ENCODE measurements at places on chromosomes 2 and 18.

GRCh38 chr2:58521803-58522554 is 280.9 kb upstream of the FANCL start:
- DNase-seq: no peak

- DNase-seq: no peak
Measured at GRCh38 chr2:128379021-128380015, 60.6 kb upstream of the HS6ST1 start.

DNA sequence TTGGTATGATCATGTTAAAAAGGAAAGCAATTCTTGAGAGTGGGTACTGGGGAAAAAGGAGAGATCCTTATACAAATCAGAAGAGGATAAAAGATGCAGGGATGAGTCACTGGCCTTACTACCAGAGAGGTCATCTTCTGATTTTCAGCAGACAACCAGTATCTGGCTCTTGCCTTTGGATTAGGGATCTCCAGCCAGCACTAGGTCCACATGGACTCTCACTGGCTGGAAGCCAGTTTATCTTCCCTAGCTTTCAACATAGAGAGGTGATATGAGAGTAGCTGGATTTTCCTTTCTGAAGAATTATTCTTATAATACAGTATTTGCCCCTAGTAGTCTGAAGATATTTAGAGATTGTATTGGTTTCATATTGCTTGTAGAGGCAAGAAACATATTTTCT is 30.2 kb downstream of the CERKL start:
- DNase-seq: no peak

DNA sequence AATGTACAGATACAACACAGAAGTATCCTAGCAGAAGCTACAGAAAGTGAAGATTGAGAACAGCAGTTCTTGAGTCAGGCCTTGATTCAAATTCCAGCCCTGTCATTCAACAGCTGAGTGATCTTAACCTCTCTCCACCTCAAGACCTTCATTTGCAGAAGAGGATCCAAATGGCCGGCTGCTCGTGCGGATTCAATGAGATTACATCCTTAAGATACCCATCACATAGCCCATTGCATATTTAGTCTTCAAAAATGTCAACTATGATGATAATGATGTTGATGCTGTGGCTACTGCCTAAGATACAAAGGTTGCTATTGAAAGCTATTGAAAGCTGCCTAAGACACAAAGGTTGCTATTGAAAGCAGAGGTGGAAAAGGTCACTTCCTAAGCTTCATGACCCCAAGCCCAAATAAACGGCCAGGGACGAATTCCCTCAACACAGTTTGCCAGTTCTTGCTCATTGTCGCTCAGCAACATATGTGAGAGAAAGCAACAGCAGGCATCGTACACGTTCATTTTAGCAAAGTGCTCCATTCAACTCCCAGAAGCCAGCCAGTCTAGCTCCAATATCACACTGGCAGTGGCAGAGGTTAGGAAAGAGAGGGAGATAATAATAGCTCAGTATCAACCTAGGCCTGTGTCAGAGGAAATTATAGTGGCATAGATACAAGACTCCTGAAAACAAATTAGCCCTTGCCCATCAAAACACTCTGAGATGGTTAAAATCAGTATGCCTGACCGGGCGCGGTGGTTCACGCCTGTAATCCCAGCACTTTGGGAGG is 36.1 kb downstream of the MRPL35 start:
- DNase-seq: no peak

- DNase-seq: no peak
Measured at GRCh38 chr2:7813541-7814292, 868.1 kb upstream of the ID2 start.

DNA sequence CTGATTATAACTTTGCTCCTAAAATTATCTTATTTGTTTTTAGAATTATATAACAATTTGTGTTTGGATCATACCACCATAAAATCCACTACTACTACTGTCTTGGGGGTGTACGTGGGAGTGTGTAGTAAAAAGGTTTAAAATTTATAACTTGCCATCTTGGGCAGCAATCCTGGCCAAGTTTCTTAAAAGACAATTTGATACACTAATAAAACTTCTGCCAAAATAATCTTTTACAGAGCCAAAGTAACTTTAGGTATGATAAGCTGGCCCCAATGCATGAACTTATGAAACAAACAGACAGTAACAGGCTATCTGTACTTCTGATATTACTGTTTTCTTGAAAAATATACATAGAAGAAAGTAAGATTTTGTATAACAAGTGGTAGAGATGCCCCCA is 11.3 kb upstream of the UBE2E3 start:
- no peak for DNase-seq

DNA sequence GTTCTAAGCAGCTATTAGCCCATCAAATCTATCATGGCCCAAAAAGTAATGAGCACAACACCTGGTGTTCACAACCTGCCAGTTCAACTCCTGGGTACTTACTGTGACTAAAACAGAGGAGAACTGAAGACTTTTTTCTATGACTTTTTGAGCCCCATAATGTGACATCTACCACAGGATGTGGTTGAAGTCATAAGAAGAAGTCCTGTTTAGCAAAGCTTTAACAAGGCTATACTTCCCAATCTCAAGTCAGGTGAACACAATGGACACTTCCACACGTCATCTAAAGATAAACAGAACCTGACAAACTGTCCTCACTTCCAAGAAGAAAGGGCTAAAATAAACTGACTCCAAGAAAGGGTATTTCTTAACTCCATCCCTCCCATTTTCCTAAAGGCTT is 138.8 kb downstream of the ATAD2B start:
- DNase-seq: no peak

- no peak for DNase-seq
Measured at GRCh38 chr18:71598374-71598773, 945.8 kb downstream of the CBLN2 start.

DNA sequence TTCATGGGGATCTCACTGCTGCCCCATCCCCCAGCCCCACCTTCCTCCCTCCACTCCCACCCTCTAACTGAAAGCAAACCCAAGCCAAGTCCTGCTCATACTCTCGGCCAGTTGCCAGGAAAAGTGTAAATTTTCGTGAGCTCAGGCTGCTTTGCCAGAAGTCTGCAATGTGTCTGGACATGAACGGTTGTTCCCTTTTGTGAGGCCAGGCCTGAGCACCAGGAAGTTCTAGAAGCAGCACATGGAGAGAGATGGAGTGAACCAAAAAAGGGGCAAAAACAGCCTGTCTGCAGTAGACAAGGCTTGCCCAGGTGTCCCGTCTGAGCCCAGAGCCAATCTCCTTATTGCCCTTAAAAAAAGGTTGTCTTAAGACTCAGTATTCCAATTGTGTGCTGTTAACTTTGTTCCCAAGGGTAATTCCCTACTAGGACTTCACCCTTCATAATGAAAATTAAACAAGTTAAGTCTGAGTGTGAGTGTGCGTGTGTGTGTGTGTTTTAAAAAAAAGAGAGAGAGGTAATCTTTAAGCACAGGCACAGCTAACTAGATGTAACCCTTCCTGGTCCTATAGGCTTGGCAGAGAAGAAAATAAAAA is 247.1 kb downstream of the BCL11A start:
- no peak for DNase-seq

- DNase-seq: no peak
Measured at GRCh38 chr2:222194669-222195068, 104.1 kb downstream of the PAX3 start.

DNA sequence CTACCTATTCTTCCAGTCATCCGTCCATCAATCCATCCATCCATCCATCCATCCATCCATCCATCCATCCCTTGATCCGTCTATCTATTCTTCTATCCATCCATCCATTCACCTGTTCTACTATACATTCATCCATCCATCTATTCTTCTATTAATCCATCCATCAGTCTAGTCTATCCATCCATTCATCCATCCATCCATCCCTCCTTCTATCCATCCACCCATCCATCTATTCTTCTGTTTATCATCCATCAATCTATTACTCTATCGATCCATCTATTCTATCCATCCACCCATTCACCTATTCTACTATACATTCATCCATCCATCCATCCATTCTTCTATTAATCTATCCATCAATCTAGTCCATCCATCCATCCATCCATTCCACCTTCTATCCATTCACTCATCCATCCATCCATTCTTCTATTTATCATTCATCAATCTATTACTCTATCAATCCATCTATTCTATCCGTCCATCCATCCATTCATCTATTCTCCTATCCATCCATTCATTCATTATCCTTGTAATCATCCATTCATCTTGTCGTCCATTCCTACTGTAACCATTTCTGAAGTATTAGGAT is 110.4 kb upstream of the ZNF516 start:
- no peak for DNase-seq

GRCh38 chr2:43059183-43059897 is 167.1 kb downstream of the ZFP36L2 start:
- DNase-seq: no peak
